ENCODE measurements at places on chromosomes 11 and 22.
A peak's percentile ranks its signal among the peaks of the same experiment; 100 is the strongest.

DNA sequence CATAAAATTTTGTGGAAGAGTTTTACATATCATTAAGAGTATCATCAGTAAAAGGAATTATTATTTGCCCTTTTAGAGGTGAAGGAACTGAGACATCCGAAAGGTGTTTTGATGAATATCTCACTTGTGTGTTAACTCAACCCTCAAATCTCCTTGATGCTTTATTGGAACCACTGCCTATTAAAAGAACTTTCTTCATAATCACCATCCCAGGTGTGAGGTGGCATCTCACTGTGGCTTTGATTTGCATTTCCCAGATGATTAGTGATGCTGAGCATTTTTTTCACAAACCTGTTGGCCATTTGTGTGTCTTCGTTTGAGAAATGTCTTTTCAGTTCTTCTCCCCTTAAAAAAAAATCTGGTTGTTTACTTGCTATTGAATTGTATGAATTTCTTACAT, 134.0 kb upstream of the SYN3 start:
- DNase-seq: no peak

GRCh38 chr22:45945621-45946106, 31.3 kb downstream of the WNT7B start:
- DNase-seq: peak; percentile 60

- no peak for DNase-seq
These were observed 8.2 kb upstream of the SCUBE2 start for GRCh38 chr11:9099617-9100016.

DNA sequence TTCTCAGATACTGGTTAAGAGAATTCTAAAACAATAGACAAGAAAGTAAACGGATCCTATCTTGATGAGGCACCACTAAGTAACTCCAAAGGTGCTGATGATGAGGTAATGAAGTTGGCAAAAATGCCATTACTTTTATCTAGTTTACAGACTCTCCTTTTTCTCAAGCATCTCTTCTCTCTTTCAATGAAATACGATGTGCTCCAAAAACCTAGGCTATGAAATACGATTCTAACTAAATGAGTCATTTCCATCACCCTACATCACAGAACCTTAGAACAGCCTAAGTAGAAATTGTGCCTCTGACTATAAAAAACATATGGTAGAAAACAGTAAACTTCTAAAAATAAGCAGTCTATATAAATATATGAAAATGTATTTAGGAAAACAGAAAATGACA, 58.9 kb upstream of the ARHGAP32 start:
- DNase-seq: no peak

DNA sequence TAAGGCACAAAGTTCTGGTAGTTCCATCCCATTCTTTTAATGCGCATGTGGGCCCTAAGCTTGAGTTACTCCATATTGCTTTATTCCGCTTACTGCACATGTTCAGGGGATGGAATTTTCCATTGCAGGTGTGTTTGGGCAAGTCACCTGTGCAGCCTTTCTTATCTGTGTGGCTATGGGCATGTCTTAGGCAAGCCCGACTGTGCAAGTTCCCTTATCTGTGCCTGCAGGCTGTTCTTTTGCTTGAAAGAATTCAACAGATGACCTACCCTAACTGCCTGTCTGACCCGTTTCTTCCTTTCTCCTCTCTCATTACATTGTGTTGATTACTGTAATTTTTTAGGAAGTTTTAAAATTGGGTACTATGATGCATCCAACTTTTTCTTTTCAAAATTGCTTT, 363.6 kb downstream of the TTC28 start:
- no peak for DNase-seq

DNA sequence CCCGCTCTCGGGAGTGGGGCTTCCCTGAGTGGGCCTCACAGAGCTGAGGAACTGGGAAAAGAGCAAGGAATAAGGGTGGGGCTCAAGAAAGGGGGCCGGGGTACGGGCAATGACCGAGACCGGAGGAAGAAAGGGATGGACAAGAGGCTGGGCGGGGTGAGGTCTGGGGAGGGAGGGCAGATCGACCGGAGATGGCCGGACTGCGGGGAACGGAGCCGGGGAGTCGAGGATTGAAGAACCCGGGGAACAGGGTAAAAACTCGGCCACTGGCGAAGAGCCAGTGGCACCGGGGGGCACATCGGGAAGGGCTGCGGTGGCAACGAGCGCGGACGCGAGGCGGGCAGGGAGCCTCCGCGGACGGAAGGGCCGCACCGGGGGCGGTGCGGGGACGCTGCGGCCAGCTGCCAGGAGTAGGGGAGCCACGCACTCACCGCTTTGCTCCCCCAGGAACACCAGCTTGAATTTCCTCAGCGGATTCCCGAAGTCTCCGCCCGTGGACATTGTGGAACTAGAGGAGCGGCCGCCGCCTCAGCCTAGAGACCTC, 667 bp downstream of the RAB6A start:
- DNase-seq: peak; percentile 43

- no peak for DNase-seq
These were observed 86.3 kb upstream of the BLID start for GRCh38 chr11:122202161-122202950.

GRCh38 chr11:116602637-116602942, 170.2 kb downstream of the BUD13 start:
- no peak for DNase-seq

DNA sequence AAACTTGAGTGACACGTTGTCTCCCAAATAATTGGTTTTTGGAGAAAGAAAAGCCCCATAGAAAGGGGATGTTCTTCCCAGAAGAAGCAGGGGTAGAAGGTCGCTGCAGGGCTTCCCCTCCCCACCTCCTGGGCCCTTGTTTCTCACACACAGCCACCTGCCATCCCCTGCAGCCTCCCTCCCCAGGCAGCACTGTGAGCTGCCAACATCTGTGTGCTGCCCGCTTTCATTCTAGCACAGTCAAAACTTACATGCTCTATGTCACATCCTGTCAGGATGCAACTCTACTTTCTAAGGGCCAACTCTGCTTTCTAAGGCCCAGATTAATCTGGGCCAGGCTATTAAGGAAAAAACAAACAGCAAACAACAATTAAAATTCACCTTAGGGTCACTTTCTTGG, 309.4 kb upstream of the ZC3H12C start:
- DNase-seq: peak; percentile 88

DNA sequence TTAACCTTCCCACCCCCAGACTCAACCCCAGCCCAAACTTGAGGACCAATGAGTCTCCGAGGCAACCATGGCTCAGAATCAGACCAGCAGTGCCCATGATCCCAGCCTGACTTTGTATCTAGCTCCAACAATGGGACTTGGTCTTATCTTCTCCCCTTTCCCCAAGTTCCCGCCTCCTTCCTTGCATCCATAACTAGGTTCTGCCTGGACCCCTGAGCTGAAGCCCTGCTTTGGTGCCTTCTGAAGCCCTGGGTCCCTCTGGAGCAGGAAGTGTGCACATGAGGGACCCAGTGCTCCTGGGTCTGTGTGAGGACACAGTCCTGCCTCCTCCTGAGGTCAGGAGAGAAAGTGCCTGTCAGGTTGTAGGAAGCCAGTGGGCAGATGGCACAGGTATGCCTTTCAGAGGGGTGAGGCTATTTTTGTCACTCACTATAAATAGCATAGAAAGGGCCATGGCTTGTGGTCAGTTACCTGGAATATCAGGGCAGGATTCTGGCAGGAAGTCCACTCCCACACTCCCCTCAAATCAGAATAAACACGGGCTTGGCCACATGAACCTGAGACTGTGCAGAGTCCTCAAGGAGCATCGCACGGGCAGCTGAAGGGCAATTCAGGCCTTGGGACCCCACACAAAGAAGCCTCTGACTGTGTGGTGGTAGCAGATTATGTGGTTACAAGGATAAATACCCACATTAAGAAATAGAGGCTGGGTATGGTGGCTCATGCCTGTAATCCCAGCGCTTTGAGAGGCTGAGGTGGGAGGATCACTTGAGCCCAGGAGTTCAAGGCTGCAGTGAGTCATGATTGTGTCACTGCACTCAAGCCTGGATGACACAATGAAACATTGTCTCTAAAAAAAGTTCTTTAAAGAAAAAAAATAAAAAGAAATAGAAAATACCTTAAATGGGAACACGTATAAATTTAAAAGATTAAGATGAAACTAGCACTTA, 27.4 kb downstream of the RCN1 start:
- no peak for DNase-seq

DNA sequence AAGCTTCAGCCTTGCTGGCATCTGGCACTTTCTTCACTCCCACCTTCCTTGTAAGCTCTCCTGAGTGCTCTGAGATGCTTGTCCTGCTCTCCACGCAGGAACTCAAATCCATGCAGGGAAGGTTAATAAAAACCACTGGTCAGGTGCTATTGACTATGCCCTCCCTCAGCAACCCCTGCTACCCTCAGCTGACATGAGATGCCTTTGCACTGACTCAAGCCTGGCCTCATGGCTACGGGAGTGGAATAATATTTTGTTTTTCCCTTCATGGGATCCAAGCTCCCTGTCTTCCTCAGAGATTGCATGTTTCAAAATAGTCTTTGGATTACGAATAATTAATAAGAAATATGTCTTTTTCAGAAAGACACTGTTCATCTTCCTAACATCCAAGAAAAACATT, 31.7 kb upstream of the ABCC8 start:
- DNase-seq: no peak

DNA sequence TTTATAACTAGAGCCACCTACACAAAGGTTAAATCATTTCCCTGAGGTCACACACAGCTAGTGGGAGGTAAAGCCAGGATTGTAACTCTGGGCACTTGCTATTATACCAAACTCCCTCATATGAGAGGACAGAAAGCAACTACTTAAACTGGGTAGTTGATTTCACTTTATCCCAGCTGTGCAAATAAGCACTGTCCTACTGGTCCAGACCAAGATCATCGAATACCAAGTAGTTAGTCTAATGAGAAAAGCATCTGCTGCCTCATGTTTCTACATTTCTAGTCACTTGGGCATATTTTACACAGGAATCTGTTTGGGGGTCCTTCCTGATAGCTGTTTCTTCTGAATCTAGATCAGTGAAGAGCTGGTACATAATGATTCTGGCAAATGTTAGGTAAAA, 178.6 kb upstream of the NARS2 start:
- peak; percentile 16 for DNase-seq

DNA sequence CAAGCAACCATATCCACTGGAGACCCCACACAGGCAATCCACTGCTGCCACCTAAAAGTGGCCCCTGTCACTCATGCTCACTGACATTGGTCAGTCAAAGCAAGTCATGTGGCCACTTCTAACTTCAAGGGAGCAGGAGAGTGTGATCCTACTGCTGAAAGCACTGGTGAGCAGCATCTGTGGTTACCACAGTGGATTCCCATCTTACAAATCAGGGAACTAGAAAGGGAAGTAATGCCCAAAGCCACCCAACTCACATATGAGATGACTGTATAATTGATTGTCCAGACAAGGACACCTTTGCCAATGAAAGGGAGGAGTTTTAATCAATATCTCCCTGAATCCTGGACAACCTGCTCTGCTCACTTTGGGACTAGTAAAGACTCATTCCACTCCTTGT, 17.7 kb downstream of the RCN1 start:
- DNase-seq: no peak

- no peak for DNase-seq
These were observed 56.1 kb upstream of the GRIK4 start for GRCh38 chr11:120455487-120455886.

GRCh38 chr22:19984201-19984753, 32.3 kb downstream of the ARVCF start:
- DNase-seq: peak; percentile 64

DNA sequence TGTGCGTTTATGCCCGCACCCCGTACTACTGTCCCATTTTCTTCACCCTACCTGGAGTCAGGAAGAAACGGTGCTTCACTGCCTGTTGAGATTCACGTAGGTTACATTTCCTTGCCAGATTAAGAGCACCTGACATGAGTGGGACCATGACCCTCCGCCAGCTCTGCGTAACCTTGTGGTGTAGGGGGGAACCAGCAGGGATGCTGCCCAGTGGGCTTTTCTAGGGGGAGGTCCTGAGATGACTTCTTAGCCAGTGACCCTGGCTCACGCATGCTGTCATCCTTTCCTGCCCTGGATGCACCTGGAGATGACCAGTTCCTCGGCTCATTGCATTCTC, 967 bp upstream of the ARVCF start:
- DNase-seq: no peak

DNA sequence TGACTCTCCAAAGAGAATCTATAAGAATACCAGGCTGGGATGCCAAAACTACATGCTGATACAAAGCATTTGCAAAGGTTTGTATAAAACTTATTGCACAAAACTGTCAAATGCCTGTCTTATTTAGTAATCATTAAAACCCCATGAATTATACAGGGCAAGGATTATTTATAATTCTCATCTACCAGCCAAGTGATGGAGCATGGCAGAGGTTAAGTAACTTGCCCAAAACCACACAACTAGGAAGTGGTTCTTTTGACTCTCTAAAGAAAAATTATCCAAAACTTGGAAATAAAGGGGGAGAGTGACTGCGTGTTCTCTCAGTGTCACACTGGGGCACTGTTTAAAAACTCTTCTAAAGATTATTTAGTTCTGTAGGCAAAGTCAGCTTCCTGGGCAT, 17.4 kb upstream of the CLMP start:
- DNase-seq: no peak

DNA sequence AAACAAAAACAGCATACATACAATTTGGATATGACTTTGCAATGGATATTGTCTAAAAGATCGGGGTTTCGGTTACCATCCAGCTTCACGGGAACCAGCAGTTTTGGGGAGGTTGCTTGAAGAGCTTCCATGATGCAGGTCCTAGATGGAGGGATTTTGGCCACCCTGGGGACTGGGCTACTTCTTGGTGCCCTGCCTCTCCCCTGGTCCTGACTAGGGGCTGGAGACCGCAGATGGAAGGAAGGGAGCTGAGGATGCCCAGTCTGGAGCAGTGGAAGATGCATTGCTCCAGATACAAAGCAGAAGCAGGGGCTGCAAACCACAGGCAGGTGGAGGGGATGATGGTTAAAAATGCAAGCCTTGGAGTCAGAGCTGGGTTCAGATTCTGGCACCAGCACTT, 13.5 kb downstream of the SOX10 start:
- no peak for DNase-seq

DNA sequence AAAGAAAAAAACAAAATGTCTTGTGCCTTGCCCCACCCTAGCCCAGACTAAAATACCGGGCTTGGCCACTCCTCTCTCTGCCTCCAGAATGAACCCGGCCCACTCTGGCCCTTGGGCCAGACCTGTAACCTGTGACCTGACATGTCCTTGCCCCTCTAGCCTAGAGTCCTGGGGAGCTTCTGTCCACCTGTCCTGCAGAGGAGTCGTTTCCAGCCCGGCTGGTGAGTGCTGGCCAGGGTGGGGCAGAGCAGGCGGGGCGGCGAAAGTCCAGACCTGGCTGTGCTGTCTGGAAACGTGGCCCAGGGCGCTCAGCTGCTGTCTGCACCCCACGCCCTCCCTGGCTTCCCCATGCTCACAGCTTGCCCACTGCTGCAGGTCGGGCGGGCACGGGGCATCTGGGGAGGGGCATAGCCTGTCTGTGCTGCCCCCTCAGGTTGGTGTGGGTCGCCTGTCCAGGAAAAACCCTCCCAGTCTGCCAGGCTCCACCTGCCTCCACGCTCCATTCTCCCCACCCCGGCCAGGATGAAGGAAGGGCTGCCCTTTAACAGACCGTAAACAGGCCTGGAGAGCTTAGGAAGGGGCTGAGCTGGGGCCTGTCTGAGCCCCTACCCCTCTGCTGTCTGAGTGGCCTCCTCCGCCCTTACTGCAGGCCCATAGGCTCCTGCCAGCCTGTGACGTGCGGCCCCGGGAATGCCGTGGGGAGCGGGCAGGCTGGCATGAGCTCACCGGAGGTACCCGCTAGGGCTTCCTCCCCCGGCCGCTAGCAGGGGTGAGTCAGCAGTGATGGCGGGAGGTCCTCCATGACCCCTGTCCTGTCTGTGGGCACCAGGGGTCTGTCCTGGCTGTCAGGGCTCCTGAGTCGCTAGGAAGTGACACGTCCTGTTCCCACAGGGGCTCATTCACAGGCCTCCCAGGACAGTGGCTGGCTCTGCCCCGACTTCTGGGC, 1.9 kb downstream of the CD151 start:
- no peak for DNase-seq
